SHP77 (cell line): ENCODE measurements at places on chromosomes 5 and 9.

DNA sequence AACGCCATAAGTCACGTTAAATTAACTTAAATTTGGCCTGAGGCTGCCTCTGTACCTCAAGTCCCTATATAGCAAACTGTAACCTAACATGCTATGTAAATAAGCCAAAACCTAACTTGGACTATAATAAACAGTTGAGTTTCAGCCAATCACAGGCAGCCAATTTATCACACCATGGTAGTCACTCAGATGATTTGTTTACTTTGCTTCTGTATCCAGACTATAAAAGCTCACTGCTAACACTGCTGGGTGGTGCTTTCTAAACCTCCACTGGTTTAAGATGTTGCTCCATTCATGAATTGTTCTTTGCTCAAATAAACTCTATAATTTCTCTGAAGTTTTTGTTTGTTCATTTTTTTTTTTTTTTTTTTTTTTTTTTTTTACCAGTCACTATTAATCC lies 62.8 kb downstream of the TRPM3 start:
- DNase-seq = no peak

GRCh38 chr5:74167206-74167929 lies 473.2 kb downstream of the ENC1 start:
- DNase-seq = no peak

DNA sequence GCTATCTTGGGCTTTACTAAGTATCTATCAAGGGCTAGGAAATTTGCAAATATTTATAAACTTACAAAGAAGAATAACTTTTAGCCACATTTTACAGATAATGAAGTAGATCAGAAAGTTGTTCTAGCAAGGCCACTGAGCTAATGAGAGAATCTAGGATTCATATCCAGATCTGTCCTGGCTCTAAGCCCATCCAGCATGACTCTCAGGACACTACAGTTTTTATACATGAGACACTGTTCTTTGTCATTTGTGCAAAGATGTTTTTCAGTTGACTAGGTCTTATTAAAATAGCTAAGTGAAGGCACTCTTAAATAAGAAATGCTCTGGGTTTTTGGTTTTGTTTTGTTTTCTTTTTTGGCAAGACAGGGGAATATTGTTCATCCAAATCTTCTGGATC lies 273.1 kb downstream of the GABRB2 start:
- DNase-seq = no peak

DNA sequence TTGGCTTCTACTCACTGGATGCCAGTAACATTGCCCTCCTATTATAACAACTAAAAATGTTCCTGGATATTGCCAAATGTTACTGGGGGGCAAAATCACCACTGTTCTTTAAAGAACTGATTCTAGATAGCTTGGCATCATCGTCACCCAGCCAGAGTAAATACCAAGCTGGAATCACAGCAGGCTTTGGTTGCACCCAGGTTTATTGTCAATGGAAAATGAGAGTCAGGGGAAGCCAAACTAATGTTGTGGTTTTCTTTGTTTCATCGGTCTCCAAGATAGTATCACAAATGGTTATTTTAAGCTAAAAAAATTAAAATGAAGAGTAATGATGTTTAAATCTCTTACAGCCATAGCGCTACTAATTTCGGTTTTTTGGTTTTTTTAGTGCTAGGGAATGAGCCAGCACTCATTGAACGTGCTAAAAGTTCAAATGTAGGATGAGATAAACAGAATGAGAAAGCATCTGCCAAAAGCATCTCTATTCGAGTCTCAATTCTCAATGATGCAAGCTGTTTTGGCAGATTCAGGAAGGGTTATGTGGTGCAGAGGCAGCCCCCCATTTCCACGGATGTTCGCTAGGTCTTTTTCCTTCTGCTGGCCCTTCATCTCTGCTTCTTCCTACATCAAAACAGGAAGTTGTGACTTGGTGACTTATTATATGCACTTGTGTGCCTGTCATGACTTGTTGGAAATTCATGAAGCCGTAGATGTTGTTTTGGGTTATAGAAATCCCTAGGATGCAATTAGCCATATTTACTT lies 558.0 kb downstream of the EBF1 start:
- no peak for DNase-seq

DNA sequence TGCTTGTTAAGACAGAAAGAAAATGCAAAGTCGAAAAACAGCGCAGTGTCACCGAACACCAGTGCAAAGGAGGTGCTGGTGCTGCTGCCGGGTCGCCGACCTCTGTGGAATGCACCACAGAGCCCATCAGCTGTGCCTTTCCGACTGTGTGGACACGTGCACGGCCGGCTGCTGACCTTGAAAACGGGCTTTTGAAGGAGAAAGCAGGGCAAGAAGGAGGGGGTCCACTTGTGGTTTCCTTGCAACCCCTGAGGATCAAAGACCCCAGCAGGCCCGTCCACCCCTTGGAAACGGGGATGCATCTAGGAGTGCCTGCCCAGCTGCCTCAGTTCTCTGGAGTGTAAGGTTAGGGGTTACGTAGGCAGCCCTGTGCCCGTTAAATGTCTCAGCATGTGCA lies 6.2 kb upstream of the OLFM1 start:
- no peak for DNase-seq

DNA sequence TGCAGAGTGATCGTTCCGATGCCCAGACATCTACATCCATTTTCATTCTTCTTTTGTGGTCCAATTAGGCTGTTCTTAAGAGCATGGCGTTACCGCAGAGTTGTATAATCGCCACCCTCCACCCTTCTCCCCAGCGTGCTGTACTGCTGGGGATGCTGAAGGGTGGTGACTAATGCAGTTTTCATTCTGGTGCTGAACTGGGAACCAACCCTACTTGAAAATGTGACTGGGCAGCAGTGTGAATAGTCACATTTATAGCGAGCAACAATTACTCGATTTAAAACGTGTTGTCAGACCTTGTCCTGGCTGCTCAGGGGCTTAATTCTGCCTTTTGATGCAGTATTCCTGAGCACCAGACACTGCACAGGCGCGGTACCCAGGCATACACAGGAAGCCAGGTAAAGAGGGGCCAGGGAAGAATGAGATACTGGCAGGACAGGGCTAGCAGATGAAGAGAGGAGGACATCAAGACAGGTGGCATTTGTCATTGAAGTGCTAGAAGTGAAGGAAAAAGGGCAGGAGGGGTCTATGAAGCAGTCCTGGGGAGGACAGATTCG lies 719 bp upstream of the ISCA1 start:
- no peak for DNase-seq

- DNase-seq = no peak
These were observed 739 bp upstream of the SPINK7 start for GRCh38 chr5:148311484-148311883.

DNA sequence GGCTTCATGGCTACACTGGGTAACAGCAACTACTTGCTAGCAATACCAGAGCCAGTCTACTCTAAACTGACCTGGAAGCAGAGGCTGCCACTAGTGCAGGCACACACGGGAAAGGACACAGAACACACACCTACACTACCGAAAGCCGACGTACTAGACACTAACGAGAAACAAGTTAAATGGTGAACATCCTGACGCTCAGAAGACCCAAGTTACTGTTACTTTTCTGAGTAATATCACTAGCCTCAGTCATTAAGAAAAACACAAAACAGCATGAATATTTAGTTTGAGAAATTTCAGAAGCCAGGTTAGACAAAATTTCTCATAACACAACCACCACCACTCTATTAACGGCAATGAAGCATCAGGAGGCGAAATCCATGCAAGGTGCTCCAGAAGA lies 44.5 kb downstream of the CAMSAP1 start:
- DNase-seq = no peak

DNA sequence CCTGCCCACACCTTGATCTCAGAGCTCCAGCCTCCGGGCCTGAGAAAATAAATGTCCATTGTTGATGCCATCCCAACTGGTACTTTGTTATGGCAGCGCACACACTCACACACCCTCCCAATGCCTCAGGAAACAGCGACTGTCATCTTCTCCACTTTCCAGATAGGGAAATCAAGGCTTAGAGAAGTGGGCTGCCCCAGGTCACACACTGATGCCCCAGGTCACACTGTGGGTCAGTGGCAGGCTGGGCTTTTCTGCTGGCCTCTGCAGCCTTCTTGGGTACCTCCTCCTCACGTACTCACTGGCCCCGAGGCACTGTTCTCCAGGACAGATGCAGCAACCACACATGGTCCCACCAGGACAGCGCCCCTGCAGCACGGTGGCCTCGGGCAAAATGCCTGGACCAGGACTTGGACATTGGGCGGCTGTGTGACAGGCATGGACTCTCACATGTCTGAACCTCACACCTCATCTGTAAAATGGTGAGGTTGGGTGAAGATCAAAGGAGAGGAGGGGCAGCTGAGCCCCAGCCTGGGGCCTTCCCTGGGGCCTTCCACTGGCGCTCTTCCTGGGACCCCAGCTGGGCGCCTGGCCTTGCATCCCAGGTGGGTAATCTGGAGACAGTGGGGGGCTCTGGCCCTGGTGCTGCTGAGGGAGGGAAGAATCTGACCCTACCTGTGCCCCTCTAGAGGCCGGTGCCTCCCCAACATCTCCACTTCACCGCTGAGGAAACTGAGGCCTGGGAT lies 156.0 kb downstream of the COL23A1 start:
- no peak for DNase-seq

GRCh38 chr9:100072805-100073204 lies 26.0 kb downstream of the ERP44 start:
- DNase-seq = no peak

GRCh38 chr5:34684281-34684979 lies 28.3 kb downstream of the RAI14 start:
- DNase-seq = no peak

DNA sequence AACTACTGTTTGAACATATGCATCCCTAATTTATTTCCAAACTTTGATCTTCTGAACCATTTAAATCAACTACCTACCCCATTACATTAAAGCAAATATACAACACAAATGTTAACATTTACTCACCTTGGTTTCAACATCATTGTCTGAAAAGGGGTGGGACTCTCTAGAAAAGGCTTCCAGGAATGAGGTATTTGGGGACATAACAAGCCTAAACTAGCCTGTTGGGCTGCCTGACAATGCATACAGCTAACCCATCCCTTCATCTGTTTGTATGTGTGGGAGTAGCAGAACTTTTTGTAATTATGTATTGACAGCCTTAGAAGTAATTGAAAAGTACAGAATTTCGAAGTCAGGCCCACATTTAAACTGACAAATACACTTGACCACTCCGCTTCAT lies 2225.9 kb upstream of the C9orf72 start:
- no peak for DNase-seq

- no peak for DNase-seq
These were observed 52.9 kb upstream of the FAM169A start for GRCh38 chr5:74919041-74919440.

DNA sequence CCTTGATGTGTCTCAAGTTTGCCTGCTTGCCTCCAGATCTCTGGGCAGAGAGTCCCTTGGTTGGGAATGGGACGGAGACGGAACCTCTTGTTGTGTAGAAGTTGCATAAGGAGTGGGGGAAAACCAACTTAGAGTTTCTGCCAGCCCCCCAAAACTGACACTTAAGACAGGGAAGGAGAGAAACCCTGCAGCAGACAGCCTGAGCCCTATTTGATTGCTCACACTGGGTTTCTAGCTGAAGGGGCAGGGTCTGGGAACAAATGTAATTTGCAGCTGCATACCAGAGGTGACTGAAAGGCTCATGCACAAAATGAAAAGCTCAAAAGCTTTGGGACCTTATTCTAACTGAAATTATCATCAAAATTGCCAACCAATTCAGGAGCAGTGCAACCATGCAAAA lies 254.5 kb downstream of the RASEF start:
- DNase-seq = no peak

GRCh38 chr9:114785866-114786650 lies 19.8 kb downstream of the TNFSF15 start:
- DNase-seq = no peak

DNA sequence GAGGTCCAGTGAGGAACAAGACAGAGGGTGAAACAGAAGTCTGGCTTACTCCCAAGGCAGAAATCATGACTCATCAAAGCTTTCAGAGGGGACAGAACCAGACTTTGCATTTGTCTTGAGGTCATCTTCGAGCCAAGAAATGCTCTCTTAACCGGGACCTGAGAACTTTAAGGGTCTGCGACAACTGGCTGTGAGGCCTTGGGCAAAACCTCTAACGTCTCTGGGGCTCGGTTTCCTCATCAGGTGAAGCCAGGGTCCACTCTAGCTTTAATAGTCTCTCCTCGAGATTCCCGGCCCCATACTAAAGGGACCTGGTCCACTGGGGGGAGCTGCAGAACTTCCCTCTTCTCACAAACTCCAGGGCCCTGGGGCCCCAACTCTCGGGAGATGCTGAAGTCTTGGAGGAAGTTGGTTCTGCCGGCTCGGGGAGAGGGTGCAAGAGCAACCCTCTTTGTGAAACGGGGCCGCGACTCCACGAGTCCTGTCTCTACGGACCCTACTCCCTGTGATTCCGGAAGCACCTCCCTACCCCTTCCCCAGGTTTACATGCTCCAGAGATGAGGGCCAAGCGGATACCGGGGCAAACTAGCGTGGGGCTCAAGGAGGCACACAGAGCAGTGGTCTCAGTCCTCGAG lies 2.6 kb downstream of the GLIS3 start:
- DNase-seq = no peak

DNA sequence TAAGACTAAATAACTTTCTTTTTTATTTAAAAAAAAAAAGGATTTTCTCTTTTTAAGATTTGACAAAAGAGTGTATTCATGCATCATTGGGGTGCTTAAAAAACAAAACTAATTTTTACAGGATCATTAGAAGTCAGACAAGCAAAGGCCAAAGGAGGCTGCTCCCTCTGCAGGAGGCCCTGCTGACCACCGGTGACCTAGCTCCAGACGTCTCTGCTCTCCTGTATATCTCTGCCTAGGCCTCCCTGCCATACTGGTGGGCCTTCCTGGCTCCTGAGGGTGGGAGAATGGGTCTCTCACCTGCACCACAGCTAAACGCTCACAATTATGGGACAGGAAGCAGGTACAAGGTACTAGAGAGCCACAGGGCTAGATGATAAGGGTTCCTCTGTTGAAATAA lies 36.6 kb downstream of the CSF2 start:
- no peak for DNase-seq

GRCh38 chr5:153654504-153655200 lies 164.2 kb downstream of the GRIA1 start:
- no peak for DNase-seq

- DNase-seq = no peak
These were observed 69.9 kb upstream of the NAA35 start for GRCh38 chr9:85871008-85871407.

- no peak for DNase-seq
These were observed 5.7 kb upstream of the SYK start for GRCh38 chr9:90795871-90796317.

DNA sequence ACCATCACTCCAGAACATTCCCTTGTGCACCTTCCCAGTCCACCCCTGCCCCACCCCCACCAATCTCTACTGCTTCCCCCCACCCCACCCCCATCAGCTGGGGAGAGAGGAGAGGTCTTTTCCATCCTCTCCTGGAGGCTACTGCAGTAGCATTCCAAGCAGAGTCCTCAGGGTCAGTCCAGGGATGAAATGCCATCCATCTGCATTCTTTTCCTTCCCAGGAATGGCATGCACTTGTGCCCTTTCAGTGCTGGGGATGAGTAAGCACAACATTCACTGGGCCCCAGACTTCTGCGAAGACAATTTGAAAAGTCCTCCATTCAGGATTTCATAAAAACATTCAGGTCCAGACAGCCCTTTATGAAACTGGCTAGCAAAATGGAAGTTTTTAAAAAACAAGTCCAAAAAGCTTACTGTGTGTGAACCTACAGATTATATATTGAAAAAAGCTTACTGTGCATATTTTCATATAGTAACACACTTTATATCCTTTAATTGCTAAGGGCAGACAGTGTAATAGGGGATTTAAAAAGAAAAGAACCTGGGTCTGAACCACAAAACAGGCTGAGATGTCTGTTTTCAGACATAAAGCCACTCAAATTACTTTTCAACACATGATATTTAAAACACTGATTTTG lies 50.0 kb upstream of the GOLPH3 start:
- DNase-seq = no peak

- no peak for DNase-seq
These were observed 56.2 kb upstream of the LPAR1 start for GRCh38 chr9:111094433-111094924.
